Activated T-cell treated with anti-CD3 and anti-CD28 coated beads, Interleukin-2, amount 50 U/mL, for 72 hours (primary cell): ENCODE measurements at places on chromosomes 11 and 22. TPM values are rescaled to one million over a fixed set of nuclear protein-coding genes. Genes with fewer than 3 reads are reported as not detected.

- no peak for DNase-seq
These were observed 138.6 kb downstream of the KIRREL3 start for GRCh38 chr11:126861796-126862459.

- no peak for DNase-seq
These were observed 81.4 kb downstream of the PPP6R3 start for GRCh38 chr11:68541991-68542390.

DNA sequence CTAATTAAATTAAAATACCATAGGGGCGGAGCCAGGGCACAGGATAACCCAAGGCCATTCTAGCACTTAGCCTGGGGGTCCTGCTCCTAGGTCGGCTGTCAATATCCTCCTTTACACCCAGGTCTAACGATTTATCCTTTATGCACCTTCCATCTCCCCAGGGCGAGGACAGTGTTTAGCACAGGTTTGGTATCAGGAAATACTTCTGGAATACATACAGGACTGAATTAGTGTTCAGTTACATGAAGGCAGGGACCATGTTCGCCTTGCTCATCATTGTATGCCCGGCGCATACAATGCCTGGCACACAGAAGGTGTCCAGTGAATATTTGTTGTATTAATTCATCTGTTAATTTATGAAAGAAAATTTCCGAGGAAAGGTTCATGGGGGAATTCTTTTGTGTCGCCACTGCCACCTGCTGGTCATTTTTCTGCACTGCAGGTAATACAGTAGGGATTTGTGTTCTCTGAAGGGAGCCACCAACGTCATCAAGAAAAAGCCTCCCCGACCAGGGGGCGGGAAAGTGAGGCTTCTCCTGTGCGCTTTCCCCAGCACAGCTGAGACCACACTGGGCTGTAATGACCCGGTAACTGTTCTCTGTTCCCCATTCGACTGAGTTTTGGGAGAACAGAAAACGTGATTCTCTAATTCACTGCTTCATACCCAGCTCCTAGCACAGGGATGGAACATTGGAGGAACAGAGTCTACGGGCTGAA is 68.7 kb upstream of the ASPHD2 start:
- peak; percentile 59 for DNase-seq

GRCh38 chr11:108958368-108959104 is 293.7 kb downstream of the DDX10 start:
- DNase-seq: no peak

DNA sequence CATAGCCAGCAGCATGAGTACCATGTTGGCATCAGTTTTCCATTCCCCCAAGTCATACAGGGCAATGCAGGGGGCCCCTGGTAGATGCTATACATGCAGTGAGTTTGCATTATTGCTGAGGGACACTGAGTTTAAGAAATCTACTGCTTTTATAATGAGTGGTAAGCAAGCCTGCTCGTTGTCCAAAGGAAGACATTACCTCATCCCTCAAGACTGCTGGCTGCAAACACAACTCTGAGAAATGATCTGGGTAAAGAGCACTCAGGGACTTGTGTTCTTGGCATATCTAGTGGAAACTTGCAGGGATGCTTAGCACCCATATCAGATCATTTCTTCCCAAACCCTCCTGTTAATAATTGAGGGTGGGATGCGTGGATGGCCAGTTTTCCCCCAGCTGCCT is 77.9 kb downstream of the CWC15 start:
- DNase-seq: no peak

- peak; percentile 89 for DNase-seq
These were observed 5.0 kb downstream of the DGKZ start for GRCh38 chr11:46352063-46352841.

The KDM4D gene
- 1.4 TPM for total RNA-seq

The CSF2RB gene
- total RNA-seq: 3.8 TPM
